RPMI7951 (cell line): ENCODE measurements at places on chromosomes 3 and 15. TPM values are rescaled to one million over a fixed set of nuclear protein-coding genes. Genes with fewer than 3 reads are reported as not detected.
A peak's percentile ranks its signal among the peaks of the same experiment; 100 is the strongest.

The ADGRG7 gene
- total RNA-seq: not detected in 2 replicates

The THSD4 gene
- total RNA-seq: 25.2 and 26.3 TPM in 2 replicates

The TMEM212 gene
- not detected in 2 replicates for total RNA-seq

The IMPG2 gene
- under 0.01 TPM in 2 replicates for total RNA-seq

The EIF4G1 gene
- 164 and 173 TPM in 2 replicates for total RNA-seq

The LMLN gene
- total RNA-seq: 4.4 and 5.8 TPM in 2 replicates

The SOX2 gene
- total RNA-seq: 0.88 and 0.96 TPM in 2 replicates

The RLBP1 gene
- total RNA-seq: not detected in 2 replicates

The DUOXA2 gene
- not detected in 2 replicates for total RNA-seq

The RBMS3 gene
- 12.6 and 22.8 TPM in 2 replicates for total RNA-seq

The FYCO1 gene
- 6.4 and 6.6 TPM in 2 replicates for total RNA-seq

The LRRC31 gene
- total RNA-seq: not detected in 2 replicates

The DNAH1 gene
- total RNA-seq: 0.48 and 0.78 TPM in 2 replicates

The CMC1 gene
- total RNA-seq: 31.6 and 37.5 TPM in 2 replicates

GRCh38 chr3:79040091-79040490 is 727.7 kb downstream of the ROBO1 start:
- DNase-seq: no peak

- DNase-seq: no peak
Measured at GRCh38 chr3:109985943-109986555, 648.7 kb upstream of the DPPA4 start.

DNA sequence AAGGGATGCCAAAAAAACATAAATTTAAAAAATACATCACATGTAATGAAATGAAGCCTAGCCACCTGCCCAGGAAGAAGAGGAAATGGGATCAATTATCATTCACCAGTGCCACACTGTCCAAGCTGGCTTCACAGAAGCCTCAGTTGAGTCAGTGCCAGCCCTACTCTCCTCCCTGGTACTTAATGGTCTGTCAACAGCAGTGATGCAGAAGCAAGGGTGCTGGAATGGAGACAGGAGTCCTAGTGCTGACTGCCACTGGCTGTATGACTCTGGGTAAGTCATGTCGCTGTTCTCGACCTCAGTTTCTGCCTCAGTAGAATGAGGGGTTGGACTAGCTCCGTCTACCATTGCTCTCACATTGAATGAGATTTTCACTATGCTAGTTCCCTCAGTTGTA is 78.5 kb upstream of the LARS2 start:
- no peak for DNase-seq

DNA sequence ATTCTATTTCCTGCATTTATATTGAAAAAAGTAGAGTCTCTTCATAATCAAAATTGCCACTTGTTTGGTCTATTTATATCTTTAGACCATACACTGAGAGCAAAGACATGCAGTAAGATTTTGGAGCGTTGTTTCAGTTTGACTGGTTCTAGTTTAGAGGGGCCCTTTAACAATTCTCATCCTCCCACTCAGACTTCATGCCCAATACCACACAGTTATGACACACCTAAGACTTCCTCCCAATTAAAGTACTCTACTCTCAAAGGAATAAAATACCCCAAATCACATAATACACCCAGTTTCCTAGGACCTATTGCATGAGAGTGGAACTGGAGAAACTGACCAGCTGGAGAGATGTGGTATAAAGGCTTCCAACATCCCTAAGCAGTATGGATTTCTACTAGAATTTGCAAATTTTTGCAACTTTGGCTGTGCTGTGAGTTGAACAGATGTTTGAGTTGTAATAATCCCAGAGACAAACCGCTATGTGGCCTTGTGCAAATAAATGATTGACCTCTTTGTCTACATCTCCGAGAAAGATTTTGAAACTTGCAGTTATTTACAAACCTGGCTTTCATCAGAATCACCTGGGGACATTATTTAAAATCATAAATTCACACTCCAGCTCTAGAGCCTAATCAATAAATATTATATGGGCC is 170.0 kb upstream of the ROBO2 start:
- no peak for DNase-seq

DNA sequence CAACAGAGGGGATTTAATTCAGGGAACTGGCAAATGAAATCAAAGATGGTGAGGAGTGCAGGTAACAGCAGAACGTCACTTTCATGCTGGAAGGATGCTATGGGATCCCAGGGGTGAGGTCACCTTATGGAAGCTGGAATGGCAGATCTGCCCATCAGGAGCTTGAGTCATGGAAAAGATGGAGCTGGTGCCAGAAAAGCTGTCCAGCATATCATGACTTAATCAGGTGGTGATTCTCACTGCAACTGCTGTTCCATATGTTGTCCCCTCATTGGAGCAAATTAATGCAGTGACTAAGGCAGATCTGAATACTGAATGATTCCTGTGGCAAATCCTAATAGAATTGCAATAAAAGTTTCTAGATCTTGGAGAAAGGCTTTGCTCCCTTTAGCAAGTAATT is 38.4 kb downstream of the HHLA2 start:
- DNase-seq: no peak

- DNase-seq: peak; percentile 32
Measured at GRCh38 chr3:111954228-111954990, 24.4 kb upstream of the ABHD10 start.

- DNase-seq: no peak
Measured at GRCh38 chr15:71052356-71052755, 62.9 kb upstream of the THSD4 start.

GRCh38 chr3:159892171-159892795 is 96.4 kb upstream of the IL12A start:
- DNase-seq: no peak

GRCh38 chr3:12275974-12276650 is 12.8 kb upstream of the PPARG start:
- DNase-seq: no peak

- peak; percentile 71 for DNase-seq
Measured at GRCh38 chr15:45641999-45642932, 7.4 kb downstream of the SQOR start.

GRCh38 chr15:62326460-62327011 is 161.5 kb upstream of the C2CD4B start:
- DNase-seq: no peak

GRCh38 chr15:45203182-45203581 is 15.4 kb upstream of the SHF start:
- no peak for DNase-seq

GRCh38 chr3:176595307-176595706 is 602.0 kb downstream of the TBL1XR1 start:
- DNase-seq: no peak

DNA sequence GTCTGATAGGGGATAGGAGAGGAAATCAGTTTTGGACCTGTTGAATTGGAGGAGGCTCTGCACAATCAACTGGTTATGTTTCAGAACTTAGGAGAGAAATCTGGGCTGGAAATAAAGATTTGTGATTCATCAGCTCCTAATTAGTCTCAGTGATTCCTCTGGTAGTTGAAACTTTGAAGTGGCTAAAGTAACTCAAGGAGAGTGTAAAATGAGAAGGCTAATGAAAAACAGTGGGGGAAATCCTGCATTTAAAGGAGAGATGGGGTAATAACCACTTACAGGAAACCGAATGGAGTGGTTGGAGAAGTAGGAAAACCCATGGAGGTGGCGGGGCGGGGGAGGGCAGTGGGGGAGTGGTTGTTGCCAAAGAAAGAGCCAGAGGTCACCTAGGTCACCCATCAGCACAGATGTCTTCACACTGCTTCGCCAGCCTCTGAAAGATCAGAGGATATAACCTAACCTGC is 32.6 kb downstream of the MAP2K5 start:
- peak; percentile 48 for DNase-seq

GRCh38 chr15:89129123-89129815 is 41.0 kb downstream of the ABHD2 start:
- DNase-seq: no peak

- DNase-seq: no peak
Measured at GRCh38 chr15:68712886-68713285, 107.8 kb downstream of the ANP32A start.

DNA sequence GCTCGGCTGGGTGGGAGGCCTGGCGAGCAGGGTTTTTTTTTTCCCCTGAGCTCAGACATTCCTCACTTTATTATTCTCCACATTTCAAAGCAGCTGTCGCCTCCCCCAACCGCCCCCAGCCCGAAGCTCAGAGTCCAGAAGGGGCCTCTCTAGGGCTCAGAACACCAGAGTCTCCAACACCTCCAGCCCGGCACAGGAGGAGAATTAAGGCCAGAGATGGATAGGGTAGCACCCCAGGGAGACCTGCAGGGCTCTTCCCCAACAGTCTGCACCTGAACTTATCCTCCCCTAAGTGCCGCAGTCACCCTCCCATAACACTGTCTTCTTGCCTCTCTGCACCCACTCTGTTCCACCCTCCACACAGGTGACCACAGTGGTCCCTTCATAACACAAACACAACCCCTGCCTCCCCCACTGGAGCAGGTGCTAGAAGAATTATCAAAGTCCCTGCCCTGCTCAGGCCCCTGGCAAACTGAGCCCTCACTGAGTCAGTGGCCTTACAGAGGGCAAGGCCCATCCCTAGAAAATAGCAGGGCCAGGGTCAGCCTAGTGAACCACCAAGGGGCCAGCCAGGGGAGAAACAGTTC is 14.1 kb downstream of the MYL3 start:
- no peak for DNase-seq

DNA sequence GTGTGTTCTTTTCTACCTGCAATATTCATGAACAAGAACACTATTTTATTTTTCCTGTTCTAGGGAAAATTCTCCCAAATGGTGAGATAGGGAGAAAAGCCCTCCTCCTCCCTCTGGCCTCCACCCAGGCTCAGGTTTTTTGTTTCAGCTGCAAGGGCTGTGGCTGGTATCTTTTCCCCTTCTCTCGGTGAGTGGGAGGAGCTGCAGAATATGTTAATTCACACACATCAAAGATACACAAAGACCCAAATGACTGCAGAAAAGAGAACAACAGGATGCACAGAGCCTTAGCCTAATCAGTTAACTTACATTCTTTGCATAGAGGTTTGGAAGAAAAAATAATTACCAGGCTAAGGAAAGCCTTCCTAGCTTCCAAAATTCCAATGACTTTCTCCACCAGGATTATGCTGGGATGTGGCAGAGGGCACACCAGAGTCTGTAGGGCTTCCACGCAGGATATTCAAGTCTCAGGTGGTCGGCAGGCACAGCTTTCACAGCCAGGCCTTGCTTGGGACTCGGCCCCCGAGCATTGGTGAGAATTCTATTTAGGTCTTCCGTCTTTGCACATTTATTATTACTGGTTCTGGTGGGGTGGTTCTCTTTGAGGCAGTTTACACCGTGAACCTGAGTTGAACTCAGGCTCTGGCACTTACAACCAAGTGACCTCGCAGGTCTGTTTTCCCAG is 64.9 kb downstream of the ABHD5 start:
- DNase-seq: no peak

GRCh38 chr3:124360155-124360554 is 368.2 kb upstream of the ROPN1 start:
- no peak for DNase-seq

- peak; percentile 29 for DNase-seq
Measured at GRCh38 chr3:192844836-192845525, 72.7 kb downstream of the MB21D2 start.

GRCh38 chr3:25427155-25427554 is 908 bp upstream of the RARB start:
- peak; percentile 69 for DNase-seq

- peak; percentile 19 for DNase-seq
Measured at GRCh38 chr3:168155303-168155702, 59.6 kb upstream of the GOLIM4 start.

DNA sequence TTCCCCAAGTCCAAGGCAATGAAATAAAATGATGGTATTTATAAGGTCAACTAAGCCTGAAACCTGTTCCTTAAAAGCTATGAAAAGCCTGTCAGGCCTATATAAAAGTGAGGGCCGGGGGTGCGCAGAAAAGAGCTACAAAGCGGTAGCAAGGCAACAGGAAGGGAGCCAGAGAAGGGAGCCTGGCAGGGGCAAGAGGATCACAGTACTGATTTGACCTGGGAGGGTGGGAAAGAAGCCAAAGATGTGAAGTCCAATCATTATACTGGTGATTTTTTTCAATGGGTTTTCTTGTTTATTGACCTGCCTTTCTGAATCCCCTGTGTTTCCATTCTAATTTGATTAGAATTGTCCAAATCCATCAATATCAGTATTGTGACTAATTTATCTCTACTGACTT is 64.3 kb upstream of the STT3B start:
- no peak for DNase-seq

DNA sequence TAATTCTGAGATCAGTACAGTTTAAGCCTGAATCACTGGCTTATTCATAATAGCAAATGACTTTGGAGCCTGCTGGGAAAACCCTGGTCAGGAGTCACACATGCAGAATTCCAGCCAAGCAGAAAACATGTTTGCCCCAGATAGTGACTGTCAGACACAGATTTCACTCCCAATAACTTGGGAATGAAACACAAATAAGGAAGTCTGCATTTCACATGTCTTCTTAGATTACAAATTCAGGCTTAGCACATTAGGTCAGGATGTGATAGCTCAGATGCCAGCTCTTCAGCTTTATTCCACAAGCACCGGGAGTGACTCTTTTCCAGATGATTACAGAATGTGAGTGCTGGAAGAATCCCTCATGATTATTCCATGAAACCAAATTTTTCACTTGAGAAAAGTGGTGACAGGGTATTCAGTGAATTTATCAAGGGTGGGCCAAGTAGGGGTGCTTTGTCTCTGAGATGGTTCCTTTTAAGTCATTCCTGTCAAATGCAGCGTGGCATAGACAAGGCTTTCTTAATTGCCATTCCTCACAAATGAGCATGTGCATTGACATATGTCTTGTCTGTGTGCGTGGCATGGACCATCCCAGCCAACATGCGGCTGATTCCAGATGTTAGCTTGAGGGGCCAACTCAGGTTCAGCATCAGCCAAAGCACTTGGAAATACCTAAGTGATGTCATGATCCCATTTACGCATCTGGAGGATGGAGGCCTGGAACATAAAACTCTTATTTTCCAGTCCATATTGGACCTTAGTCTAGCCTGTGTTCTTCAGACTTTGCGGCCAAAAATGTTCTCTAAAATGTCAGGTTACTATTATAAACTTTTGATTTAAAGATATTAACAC is 191.0 kb downstream of the EPHB1 start:
- no peak for DNase-seq

GRCh38 chr3:131217296-131217741 is 164.3 kb upstream of the NUDT16 start:
- peak; percentile 84 for DNase-seq

DNA sequence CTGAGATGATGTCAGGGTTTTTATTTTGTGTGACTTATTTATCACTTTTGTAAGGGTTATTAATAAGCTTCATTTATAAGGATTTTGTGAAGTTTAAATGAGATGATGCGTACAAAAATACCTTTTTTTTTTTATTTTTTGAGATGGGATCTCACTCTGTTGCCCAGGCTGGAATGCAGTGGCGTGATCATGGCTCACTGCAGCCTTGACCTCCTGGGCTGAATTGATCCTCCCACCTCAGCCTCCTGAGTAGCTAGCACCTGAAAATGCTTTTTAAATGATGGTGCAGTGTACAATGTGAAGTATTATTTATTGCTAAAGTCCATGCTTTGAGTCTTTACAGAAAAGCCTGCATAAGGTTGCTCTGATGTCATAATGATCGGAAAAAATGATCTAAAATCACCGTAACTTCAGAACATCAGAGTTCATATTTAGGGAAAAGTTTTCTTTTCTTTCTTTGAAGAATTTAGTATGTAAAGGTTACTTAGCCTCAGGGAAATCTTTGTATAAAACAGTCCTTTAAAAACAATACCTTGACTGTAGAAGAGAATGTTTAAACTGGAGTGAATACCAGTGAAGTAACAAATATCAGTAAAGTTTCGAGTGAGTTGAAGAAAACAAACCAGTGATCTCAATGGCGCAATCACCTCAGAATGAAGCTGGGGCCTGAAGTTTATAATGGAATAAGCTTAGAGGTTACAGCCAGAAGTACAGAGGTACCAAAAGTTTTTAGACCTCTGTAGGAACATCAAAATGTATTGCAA is 29.7 kb downstream of the TCF12 start:
- DNase-seq: no peak

GRCh38 chr3:128489674-128489926 is 3.4 kb downstream of the GATA2 start:
- DNase-seq: no peak
